ENCODE measurements at places on chromosomes 16 and 17.

DNA sequence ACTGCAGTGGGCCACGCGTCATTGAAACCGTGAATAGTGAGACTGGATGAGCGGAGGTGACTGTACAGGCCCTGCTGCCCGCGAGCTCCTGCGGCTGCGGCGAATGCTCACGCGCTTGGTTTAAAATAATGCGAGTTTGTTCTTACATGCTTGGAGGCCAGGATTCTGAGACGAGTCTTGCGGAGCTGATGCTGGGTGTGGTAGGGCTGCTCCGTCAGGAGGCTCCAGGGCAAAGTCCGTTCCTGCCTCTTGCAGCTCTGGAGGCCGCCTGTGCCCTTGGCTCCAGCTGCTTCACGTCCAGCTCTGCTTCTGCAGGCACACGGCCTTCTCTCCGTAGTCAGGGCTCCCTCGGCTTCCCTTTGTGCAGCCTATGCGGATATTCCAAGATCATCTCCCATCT, 9.5 kb downstream of the ACSF3 start:
- DNase-seq = no peak

DNA sequence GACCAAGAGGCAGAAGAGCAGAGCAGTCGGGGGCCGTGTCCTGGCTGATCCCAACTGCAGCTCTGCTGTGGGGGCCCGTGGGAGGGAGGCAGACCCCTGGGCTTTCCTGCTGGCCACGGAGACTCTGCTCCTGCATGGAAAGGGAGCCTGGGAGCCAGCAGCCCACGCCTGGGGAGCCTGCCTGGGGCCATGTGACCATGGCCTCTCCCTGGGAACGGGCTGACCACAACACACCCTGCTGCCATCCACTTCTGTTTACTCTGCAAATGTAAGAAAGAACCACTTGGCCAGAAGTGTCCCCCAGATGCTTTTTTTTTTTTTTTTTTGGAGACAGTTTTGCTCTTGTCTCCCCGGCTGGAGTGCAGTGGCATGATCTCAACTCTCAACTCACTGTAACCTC, 2.0 kb upstream of the TEDC2 start:
- DNase-seq = no peak

- no peak for DNase-seq
Measured at GRCh38 chr17:40553694-40554534, 11.4 kb downstream of the CCR7 start.

- peak; percentile 60 for DNase-seq
Measured at GRCh38 chr17:62919388-62919787, 46.6 kb upstream of the TANC2 start.

GRCh38 chr17:38724337-38724988, 5.7 kb upstream of the CISD3 start:
- no peak for DNase-seq

DNA sequence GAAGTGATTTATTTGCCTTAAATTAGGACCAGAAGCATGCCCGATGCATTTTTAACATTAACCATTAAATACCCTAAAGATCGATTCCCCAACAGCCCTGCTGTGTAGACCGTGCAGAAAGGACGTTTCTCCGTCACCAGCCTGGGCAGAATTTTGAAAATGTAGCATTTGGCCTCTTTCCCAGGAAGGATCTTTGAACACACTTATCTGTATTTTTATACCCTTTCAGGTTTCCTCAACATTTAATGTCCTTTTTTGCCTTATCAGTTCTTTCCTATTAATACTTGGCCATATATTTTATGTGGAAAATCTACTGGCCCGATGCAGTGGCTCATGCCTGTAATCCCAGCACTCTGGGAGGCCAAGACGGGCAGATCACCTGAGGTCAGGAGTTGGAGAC, 54.6 kb upstream of the ZNF750 start:
- no peak for DNase-seq

- no peak for DNase-seq
Measured at GRCh38 chr17:34613064-34614019, 34.0 kb downstream of the TMEM132E start.

DNA sequence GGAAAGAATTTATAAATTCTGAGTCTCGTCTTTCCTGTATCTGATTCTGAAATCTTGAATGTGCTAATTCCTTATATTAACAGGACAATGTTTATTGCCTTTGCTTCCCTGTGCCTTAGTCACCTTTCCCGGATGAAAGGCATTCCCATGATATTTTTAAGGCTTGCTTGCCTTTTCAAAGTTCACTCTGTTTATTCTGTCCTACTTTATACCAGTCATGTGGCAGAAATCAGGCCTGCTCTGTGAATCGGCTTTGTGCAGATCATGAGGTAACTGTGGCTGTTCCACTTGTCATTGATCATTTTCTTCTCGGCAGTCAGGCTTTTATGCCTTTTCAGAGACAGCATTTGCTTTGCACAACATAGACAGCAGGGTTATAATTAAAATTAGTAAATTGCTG, 28.8 kb upstream of the ABCC11 start:
- DNase-seq = no peak

- no peak for DNase-seq
Measured at GRCh38 chr16:2432286-2432685, 3.0 kb downstream of the CCNF start.

Measured in skeletal muscle cell (primary cell).